ENCODE measurements at places on chromosomes 12 and 14.

- no peak overlapping the region for H3K27ac ChIP-seq
- H3K4me1 ChIP-seq = peaks cover 10% of the 10 kb centered on the region
- H3K4me3 ChIP-seq = peak overlapping the region; percentile 72
- peaks cover 9% of the 10 kb centered on the region for H3K36me3 ChIP-seq
- peak; percentile 31 for DNase-seq
These were observed 79.9 kb downstream of the BCL11B start for GRCh38 chr14:99192028-99192621.

GRCh38 chr12:103382736-103383346, 112.9 kb downstream of the C12orf42 start:
- H3K4me3 ChIP-seq = no peak overlapping the region
- no peaks in the 10 kb centered on the region for H3K4me1 ChIP-seq
- no peaks in the 10 kb centered on the region for H3K27me3 ChIP-seq
- no peaks in the 10 kb centered on the region for H3K36me3 ChIP-seq
- no peak overlapping the region for H3K27ac ChIP-seq

- no peak overlapping the region for H3K4me3 ChIP-seq
- H3K36me3 ChIP-seq = peaks cover 4% of the 10 kb centered on the region
- no peak for DNase-seq
- no peak overlapping the region for H3K27ac ChIP-seq
- H3K4me1 ChIP-seq = peaks cover 16% of the 10 kb centered on the region
These were observed 316.3 kb downstream of the BCL11B start for GRCh38 chr14:98955741-98956070.

GRCh38 chr12:65759735-65760134, 64.5 kb upstream of the HMGA2 start:
- no peak overlapping the region for H3K4me3 ChIP-seq
- no peak for DNase-seq
- peaks cover 10% of the 10 kb centered on the region for H3K27me3 ChIP-seq
- H3K4me1 ChIP-seq = no peaks in the 10 kb centered on the region

DNA sequence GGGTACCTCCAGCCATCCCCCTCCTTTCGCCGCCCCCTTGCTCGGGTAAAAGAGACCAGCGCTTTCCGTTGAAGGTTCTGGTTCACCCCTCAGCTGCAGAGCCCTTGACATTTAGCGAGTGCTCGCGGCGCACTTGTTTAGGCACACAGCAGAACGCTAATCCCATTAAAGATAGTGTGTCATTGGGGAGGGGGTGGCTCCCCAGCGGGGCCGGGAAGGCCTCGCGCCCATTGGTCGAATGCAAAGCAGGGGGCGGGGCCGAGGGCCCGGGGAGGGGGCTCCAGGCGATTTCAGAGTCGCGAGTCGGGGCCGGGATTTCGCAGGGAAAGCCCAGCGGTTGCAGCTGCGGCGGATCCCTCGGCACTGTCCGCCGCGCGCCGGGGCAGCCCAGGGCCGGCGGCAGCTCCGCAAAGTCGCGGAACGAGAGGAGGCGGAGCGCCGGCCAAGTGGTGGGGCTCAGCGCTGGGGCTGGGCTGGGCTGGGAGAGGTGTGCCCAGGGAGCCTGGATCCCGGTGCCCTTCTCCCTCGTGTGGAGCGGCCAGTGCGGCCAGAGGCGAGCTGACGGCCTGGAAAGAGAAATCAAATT, 122.9 kb downstream of the TSPAN9 start:
- peak overlapping the region; percentile 74 for H3K4me3 ChIP-seq
- H3K36me3 ChIP-seq = peaks cover 14% of the 10 kb centered on the region

Measured in Calu3 (cell line).